ENCODE measurements at places on chromosomes 3 and 15.

- DNase-seq, result no peak
These were observed 70.0 kb downstream of the NLGN1 start for GRCh38 chr3:173467501-173467900.

DNA sequence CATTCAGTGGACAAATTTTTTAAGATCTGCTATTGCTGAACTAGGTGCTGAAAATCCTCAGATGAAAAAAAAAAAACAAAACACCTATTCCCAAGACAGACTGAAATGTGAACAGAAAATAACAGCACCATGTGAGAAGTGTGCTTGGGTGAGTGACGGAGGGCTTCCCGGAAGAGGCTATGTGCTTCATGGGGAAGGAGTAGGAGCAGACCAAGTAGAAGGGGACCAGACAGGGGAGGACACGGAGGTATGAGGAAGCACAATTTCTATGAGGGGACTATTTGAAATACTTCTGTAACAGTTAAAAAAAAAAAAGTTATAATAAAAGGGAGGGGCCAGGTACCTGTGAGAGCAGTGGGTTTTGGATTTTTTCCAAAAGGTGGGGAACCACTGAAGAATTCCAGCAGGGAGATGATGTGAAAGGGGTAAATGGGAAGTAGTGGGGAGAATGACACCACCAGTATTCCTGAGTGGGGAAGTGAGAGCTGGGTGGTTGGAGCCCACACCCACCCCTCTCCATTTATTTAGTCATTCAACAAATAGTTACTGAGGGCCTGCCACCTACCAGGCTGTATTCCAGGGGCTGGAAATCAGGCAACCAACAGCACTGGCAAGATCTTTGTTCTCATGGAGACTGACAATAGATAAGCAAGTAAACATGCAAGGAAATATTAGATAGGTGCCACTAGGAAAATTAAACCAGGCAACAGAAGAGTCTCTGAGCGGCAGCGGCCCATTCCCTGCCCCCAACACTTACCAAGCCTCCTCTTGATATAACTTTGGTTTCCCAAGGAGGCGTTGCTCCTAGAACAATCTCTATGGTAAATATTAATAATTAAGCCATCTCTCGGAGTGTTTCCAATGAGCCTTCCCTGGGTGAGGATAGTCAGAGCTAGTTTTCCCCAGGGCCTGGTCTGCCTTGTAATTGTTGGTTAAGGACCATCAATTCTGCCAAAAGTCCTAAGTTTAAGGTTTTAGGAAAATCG lies 3.8 kb upstream of the USP3 start:
- DNase-seq, result no peak

DNA sequence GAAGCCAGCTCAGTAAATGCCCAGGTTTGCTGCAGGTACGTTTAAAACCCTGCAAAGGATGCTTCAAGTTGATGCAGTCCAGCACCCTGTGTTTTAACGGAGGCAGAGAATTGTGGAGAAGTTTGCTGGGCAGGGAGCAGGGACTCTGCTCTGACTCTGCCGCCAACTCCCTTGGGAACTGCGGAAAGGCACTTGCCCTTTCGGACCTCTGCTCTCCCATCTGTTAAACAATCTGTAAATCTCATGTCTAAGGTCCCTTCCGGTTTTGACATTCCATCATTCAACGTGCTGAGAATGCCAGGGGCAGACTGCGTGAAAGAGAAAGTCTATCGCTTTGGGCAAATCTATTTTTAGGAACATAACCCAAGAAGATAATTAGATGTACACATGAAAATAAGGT lies 184.5 kb downstream of the OPA1 start:
- DNase-seq, result no peak

GRCh38 chr15:39310633-39311032 lies 270.2 kb upstream of the THBS1 start:
- DNase-seq, result no peak

GRCh38 chr3:176964661-176965060 lies 232.6 kb downstream of the TBL1XR1 start:
- DNase-seq, result no peak

- no peak for DNase-seq
These were observed 239.3 kb upstream of the ZNF717 start for GRCh38 chr3:76024640-76025039.

DNA sequence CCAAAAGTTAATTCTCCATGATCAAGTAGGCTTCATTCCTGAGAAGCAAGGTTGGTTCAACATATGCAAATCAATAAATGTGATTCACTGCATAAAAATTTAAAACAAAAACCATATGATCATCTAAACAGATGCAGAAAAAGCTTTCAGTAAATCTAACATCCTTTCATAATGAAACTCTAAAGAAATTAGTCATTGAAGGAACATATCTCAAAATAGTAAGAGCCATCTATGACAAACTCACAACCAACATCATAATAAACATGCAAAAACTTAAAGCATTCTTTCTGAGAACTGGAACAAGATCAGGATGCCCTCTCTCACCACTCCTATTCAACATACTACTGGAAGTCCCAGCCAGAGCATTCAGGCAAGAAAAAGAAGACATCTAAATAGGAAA lies 254.1 kb downstream of the AGBL1 start:
- DNase-seq, result no peak

DNA sequence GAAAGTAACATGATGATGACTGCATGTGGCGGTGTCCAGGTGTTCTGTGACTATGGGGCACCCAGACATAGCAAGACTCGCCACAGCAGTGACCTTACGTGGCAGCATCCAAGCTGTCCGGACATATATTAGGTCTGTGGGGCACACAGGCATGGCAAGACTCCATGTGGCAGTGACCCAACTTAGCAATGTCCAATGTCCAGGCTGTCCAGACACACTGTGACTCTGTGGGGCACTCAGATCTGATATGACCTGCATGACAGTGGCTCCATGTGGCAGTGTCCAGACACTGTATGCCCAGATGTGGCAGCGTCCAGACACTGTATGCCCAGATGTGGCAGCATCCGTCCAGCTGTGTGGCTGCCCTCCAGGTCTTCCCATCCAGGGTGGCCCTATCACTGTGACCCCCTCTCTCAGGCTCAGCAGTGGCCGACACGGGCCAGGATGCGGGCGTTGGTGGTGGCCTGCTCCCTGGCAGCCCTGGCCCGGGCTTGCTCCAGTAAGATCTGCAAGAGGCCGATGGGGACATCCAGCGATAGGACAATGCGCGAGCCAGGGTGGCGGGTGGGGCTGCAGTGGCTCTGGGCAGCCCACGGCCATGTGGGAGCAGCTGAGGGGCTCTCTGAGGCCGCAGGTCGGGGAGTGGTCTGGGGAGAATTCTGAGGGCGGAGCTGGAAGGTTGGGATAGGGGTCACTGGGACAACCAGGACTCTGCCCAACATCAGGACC lies 1.1 kb downstream of the UCN2 start:
- DNase-seq, result no peak

- no peak for DNase-seq
These were observed 73.8 kb downstream of the FLNB start for GRCh38 chr3:58082047-58082446.

- no peak for DNase-seq
These were observed 201.7 kb upstream of the PFN2 start for GRCh38 chr3:150172356-150172755.

DNA sequence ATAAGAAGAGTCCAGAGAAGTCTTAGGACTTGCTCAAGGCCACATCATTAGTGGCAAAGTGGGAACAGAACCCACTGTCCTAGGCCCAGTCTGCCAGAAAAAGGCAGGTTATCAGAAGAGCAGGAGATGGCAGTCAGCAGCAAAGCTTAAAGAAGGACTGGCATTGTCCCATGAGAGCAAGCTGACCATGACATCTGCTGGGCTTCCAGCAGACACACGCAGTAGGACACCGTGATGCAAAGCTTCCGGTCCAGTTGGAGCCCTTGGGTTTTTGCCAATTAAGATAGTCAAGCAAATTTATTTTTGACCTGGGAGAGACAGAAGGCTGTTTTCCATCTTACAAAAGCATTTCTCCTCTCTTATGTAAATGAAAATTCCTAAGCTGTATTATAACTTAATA lies 42.1 kb downstream of the ZBTB38 start:
- no peak for DNase-seq

DNA sequence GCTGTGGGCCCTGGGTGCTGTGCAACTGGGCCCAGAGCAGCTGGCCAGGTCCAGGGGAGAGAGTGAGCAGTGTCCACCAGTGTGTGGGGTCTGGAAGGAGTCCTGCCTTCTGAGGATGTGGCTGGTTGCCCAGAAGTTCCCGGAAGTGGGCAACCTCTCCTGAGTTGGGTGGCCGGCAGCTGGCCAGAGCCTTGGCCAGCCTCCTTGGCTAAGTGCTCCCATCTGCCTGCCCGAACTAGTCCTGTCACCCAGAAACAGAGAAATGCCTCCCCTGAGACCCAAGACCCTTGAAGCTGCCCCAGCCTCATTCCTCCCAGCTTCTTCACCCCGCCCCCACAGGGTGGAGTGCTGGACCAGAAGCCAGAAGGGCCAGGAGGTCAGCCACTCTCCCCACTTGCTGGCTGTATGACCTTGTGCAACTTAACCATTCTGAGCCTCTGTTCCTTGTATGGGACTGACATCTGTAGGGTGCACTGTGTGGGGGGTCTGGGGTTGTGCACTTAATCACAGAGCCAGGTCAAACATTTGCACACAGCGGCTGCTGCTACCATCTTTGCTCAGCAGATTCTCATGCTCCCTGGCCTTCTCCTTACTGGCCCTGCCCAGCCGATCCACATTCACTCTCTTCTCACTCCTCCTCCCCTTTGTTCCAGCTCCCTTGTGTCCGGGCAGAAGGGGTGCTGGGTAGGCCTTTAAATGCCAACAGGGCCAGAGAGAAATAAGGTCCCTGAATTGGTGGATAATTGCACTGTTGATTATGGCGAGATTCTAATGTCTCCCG lies 7.5 kb upstream of the ALAS1 start:
- no peak for DNase-seq

DNA sequence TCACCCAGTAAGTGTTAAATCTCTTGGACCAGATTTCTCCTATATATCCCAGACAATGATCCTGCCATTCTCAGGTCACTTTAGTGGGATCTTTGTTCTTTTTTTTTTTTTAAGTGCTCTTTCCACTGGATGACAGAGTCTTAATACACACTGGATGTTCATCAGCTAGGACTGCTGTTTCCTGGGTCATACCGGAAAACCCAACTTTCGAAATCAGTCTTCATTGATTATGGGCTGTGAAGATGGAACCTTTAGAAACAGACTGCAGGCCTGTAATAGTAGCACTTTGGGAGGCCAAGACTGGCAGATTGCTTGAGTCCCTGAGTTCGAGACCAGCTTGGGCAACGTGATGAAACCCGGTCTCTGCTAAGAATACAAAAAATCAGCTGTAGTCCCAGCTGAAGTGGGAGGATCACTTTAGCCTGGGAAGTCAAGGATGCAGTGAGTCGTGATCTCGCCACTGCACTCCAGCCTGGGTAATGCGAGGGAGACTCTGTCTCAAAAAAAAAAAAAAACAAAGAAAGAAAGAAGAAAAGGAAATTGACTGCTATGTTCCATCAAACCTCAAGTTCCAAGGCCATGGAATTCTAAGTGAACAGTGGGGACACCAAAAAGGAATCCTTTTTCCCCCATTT lies 2.3 kb downstream of the EOGT start:
- DNase-seq, result no peak

DNA sequence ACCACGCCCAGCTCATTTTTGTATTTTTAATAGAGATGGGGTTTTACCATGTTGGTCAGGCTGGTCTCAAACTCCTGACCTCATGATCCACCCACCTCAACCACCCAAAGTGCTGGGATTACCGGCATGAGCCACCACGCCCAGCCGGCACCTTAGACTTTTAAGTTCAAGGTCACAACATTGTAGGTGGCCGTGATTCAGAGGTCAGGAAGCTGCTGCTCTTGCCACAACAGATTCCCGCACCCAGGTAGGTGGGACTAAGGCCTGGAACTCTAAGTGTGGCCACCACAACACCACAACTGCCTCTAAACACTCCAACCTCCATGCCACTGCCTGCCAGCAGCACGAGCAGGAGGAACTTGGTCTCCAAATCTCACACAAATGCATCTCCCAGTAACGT lies 196.8 kb downstream of the STT3B start:
- no peak for DNase-seq

GRCh38 chr15:23857028-23857641 lies 170.0 kb upstream of the NDN start:
- DNase-seq, result no peak

- DNase-seq, result no peak
These were observed 750 bp upstream of the HHLA2 start for GRCh38 chr3:108295421-108296175.

GRCh38 chr15:41861736-41862356 lies 23.2 kb downstream of the PLA2G4B start:
- no peak for DNase-seq

- DNase-seq, result peak; percentile 53
These were observed 1.8 kb downstream of the BCL6 start for GRCh38 chr3:187743195-187744141.

DNA sequence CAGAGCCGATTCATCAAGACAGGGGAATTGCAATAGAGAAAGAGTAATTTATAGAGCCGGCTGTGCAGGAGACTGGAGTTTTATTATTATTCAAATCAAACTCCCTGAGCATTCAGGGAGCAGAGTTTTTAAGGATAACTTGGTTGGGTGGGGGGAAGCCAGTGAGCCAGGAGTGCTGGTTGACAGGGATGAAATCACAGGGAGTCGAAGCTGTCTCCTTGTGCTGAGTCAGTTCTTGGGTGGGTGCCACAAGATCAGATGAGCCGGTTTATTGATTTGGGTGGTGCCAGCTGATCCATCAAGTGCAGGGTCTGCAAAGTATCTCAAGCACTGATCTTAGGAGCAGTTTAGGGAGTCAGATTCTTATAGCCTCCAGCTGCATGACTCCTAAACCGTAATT lies 95.4 kb upstream of the CCDC80 start:
- no peak for DNase-seq

- DNase-seq, result no peak
These were observed 62.2 kb downstream of the DNAJB8 start for GRCh38 chr3:128404276-128405068.

All from stimulated activated CD4-positive, alpha-beta T cell treated with anti-CD3 and anti-CD28 coated beads, Interleukin-12 subunit alpha, Interleukin-12 subunit beta, amount 100 ng/mL, for 24 hours (primary cell).